Renal cortex interstitium (tissue), 15 donors: ENCODE measurements at places on chromosomes 4 and X. TPM values are rescaled to one million over a fixed set of nuclear protein-coding genes. Genes with fewer than 3 reads are reported as not detected.

MID1 gene
- polyA plus RNA-seq, result 32.6 TPM

AFF2 gene
- polyA plus RNA-seq, result 6.3 TPM

PAGE1 gene
- not detected for polyA plus RNA-seq

HSFX3 gene
- polyA plus RNA-seq, result not detected

LRAT gene
- 0.69 TPM for polyA plus RNA-seq

GNRHR gene
- 0.75 TPM for polyA plus RNA-seq

GPR119 gene
- not detected for polyA plus RNA-seq

PRR32 gene
- polyA plus RNA-seq, result 0.09 TPM

C1GALT1C1 gene
- 30.1 TPM for polyA plus RNA-seq

ENPP6 gene
- 7.5 TPM for polyA plus RNA-seq

DDX53 gene
- polyA plus RNA-seq, result not detected

PAGE3 gene
- not detected for polyA plus RNA-seq

CSAG3 gene
- polyA plus RNA-seq, result not detected

GPR143 gene
- 11.2 TPM for polyA plus RNA-seq

PSAPL1 gene
- polyA plus RNA-seq, result not detected

ITIH6 gene
- not detected for polyA plus RNA-seq

IL2RG gene
- 1.2 TPM for polyA plus RNA-seq

THAP9 gene
- polyA plus RNA-seq, result 13.0 TPM

ABLIM2 gene
- 4.9 TPM for polyA plus RNA-seq

FRG2 gene
- not detected for polyA plus RNA-seq

SPANXA2 gene
- not detected for polyA plus RNA-seq
